ENCODE measurements at places on chromosomes 6 and 20.

- DNase-seq = peak; percentile 36
Observed at GRCh38 chr6:134351615-134352474, 33.9 kb upstream of the SGK1 start.

DNA sequence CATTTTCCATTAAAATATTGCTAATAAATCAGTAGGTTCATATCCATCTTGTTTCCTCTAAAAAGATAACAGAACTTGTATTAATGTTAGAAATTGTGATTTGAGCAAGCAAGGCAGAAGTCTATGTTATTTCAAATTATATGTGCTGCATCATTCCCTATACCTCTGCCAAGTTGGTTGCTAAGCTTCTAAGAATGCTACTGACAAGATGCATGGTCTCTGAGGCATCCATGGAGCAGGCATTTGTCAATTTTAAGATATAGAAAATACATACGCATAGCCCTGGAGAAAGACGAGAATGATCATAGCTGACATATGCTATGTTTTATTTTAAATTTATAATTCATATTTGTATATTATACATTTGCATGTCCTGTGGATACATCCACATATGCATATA is 168.3 kb upstream of the THEMIS start:
- no peak for DNase-seq

DNA sequence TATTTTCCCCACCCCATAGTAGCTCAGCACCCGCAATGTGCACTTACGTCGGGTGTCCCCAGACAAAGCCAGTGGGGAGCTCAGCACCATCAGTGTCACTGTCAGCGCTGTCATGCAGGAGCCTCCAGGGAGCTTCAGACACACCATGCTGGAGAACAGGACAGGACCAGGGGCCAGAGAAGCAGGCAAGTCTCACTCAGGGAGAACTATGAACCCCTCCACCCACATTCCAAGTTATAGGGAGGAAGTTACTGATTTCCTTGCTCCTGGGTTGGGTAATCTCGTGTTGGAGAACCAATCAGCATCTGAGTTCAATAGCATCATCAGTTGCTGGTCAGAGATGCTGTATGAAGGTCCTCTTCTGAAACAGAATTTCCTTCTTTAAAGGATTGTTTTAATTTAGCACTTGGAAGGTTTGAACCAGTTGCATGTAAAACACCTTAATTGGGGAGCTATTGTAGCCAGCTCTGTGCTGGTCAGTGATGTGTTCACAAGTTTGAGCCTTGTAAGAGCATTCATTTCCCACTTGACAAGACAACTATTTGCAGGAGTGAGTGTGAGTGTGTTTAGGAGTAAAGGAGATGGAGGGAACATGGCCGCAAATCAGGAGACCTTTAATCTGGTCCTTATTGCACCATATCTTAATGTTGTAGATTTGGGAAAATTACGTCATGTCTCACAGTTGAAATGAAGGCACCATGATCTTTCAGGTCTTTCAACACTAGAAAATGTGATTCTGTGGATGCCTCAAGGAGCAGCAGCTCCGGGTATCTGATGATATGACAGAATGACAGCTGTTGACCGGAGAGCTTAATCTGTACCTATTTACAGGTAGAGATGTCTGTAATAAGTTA is at the start of gene HLA-DRB1:
HLA-DRB1 (minus strand) TSS at position 253 of the 854 bp plus-strand sequence; CDS start at position 147, 106 bp downstream.
- no peak for DNase-seq

- DNase-seq = no peak
Observed at GRCh38 chr6:74044417-74045096, 348.6 kb downstream of the CD109 start.

- DNase-seq = no peak
Observed at GRCh38 chr6:77371748-77372147, 91.5 kb downstream of the HTR1B start.

- no peak for DNase-seq
Observed at GRCh38 chr20:47719625-47720024, 65.7 kb downstream of the SULF2 start.

DNA sequence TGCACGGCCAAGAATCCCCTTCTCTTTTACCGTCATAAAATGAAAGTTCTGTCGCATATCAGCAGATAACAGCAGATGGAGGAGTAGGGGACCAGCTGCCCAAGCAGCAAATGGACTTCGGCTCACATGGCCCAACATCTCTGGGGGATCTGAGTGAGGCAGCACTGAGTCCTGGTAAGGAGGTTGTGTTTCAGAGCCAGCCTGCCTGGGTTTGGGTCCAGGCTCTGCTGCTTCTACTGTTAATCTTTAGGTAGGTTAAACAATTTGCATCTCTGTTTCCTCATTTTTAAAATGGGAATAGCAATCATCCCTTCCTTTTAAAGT is 193.6 kb downstream of the DOK5 start:
- no peak for DNase-seq

DNA sequence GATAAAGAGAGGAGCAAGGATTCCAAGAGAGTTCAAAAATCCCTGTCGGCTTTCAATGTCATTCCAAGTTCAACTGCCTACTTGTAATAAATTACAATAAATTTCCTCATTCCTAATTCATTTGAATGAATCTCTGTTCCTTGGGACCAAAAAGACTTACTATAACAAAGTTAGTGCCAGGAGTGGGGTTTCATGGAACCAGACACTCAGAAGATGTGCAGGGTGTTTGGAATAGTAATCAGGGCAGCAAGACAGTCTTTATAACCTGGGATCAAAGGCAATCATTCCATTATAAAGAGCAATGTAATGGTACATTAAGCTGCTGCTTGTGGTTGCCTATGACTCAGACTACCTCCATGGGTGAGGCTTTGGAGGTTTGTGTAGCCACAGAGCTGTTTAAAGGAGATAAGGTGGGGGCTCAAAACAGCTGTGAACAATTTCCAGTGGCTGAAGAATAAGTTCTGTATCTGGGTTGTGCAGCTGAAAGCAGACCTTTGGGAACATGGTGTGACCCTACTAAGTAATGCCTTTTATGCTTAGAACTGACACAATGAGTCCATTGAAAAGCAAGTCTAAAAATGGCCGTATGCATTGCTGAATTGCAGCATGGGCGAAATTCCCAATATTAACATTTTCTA is 159.9 kb downstream of the LINC00237 start:
- no peak for DNase-seq

GRCh38 chr20:38221119-38221589 is 39.4 kb downstream of the KIAA1755 start:
- peak; percentile 85 for DNase-seq

GRCh38 chr20:8246716-8247115 is 114.7 kb downstream of the PLCB1 start:
- DNase-seq = no peak

DNA sequence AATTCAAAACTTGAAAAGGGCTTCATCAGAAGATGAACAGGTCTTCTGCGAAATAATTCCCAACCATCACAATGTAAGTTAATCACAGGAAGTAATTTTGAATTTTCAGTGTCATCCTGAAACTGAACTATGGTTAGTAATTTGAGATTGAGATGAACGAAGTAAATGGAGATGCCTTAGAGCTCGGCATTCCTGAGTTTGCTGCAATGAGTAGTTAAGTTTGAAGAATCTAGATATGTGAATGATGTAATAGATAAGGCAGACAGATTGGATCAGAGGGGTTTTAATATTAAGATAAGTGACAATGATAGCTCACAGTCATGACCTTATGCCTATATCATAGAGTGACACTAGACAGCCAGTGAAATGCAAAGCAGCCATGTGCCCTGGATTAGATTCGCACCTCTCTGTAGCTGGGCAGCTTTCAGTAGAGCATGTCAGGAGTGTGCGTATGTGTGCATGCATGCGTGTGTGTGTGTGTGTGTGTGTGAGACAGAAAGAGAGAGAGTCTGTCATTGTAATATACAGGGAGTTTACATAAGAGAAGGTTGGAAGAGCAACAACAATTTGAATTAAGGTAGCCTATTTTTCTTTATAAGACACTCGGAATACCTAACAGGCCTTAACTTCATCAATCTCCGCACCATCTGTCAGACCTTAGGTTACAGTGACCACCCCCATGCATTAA is 233.0 kb downstream of the GMPR start:
- no peak for DNase-seq

- DNase-seq = no peak
Observed at GRCh38 chr20:57071283-57071731, 195.1 kb downstream of the BMP7 start.

DNA sequence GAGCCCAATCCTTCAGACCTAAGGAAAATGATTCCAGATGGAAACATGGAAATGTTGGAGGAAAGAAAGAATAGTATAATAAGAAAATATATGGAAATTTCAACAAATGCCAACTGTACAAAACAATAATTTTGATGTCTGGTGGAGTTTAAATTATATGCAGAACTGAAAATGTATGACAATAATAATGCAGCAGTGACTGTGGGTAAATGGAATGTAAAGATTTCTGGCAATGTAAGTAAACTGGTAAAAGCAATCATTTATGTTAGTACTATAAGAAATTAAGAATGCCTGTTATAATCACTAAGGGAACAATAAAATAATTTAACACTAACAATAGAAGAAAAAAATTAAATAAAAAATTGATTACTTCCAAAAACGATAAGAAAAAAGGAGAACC is 89.0 kb downstream of the EDN1 start:
- DNase-seq = no peak

- DNase-seq = no peak
Observed at GRCh38 chr20:35437599-35437998, 429 bp downstream of the GDF5 start.

GRCh38 chr20:58579069-58579818 is 64.0 kb upstream of the APCDD1L start:
- DNase-seq = no peak

DNA sequence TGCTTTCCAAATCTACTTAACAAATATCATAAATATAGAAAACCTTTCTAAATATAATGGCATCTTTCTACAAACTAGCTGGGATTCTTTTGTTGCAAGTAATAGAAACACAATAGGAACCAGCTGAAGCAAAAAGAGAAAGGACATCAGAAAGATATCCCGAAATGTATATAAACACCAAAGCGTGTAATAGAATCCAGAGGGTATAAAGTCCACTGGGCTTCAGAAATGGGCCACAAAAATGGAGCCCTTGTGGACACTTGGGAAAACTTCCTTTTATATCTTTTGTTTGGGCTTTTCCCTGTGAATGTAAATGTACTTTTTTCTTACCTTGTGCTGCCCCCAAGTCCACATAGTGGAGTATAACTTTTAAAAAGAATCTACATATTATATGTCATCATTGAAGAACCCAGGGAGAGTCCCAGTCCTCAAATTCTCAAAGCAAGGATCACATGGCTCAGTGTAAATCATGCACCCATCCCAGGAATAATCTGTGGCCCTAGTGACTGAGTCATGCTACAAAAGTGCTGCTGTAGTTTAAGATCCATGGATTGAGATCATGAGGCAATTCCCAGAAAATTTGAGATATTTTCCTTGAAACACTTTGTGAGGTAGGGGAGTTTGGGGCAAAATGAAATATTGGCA is 457.0 kb downstream of the EPM2A start:
- DNase-seq = no peak

DNA sequence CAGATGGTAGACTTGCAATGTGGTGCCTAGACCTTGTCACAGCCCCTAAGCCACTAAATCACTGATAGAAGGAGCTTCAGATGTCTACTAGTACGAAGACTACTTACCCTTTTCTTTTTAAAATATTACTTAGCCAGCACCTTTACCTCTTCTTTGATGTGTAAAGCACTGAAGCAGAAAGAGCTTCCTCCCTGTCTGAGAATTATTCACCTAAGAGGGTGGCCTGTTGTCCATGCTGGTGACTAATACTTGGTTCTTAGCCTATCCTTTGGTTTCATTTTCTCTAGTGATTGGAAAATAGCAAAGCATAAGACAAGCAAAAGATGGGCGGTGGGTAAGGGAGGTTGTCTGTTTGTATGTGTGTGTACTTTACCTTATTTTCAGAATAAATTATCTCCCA is 794.6 kb downstream of the TFAP2A start:
- DNase-seq = no peak

DNA sequence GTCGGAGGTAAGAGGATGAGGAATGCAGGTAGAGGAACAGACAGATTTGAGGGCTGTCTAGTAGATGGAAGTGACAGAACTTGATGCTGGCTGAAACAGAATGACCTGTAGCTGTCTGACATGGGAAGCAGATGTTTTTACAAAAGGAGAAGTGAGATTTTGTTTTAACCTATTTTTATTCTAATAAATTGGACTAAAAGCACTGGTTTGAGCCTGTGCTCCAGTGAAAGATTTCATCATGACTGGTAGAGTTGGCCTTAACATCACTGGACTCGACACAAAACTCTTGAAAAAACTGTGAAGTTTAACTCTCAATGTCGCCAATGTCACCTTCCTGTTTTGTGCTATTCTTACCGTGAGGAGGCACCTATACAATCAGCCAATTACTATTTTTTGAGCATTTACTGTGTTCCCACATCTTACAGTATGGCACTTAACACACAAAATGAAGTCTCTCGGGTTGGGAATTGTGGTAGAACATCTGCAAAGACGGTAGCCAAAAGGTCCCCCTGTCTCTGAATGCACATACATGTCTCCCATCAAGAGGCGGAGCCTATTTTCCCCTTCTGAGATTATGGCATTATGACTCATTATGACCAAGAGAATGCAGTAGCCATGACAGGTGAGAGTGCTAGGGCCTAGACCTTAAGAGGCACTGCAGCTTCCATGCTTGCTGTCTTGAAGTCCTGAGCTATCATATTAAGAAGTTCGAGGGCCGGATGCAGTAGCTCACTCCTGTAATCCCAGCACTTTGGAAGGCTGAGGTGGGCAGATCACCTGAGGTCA is 93.2 kb downstream of the FOXF2 start:
- DNase-seq = no peak

- no peak for DNase-seq
Observed at GRCh38 chr6:151078655-151079054, 161.1 kb upstream of the AKAP12 start.

DNA sequence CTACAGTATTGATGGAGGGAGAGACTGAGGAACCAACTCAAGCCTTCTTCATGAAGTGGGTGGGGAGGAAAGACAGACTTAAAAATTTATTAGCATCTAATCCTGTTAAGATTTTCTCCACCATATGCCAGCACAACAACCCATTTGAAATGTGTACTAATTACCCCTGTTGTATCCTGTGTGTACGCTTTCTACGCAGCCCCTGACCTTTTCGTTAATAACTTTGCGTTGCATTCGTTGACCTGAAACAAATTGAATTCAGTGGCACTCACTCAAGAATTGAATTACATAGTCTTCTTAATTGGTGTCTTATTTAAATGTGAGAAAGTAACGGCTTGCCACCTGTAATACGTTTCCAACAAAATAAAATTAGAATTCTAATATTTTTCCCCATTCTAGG is 113.9 kb downstream of the LINC00237 start:
- DNase-seq = no peak

GRCh38 chr20:35618263-35619131 is 2.9 kb downstream of the SPAG4 start:
- no peak for DNase-seq

- DNase-seq = peak; percentile 48
Observed at GRCh38 chr6:137799950-137800568, 67.0 kb upstream of the TNFAIP3 start.

GRCh38 chr6:73002588-73002987 is 222.7 kb downstream of the KHDC1L start:
- DNase-seq = no peak

- DNase-seq = no peak
Observed at GRCh38 chr20:828987-829386, 4.5 kb upstream of the FAM110A start.

GRCh38 chr20:49704932-49705336 is 8.7 kb downstream of the B4GALT5 start:
- DNase-seq = no peak

GRCh38 chr20:34042262-34042661 is 48.6 kb downstream of the RALY start:
- DNase-seq = no peak

Data from activated T-cell treated with anti-CD3 and anti-CD28 coated beads, Interleukin-2, amount 50 U/mL, for 24 hours (primary cell).